ENCODE measurements at places on chromosomes 7 and 10.
A peak's percentile ranks its signal among the peaks of the same experiment; 100 is the strongest.

GRCh38 chr7:155263581-155264143 is 34.0 kb upstream of the INSIG1 start:
- no peak for DNase-seq

- DNase-seq = no peak
These were observed 41.2 kb upstream of the AGR3 start for GRCh38 chr7:16923019-16923418.

DNA sequence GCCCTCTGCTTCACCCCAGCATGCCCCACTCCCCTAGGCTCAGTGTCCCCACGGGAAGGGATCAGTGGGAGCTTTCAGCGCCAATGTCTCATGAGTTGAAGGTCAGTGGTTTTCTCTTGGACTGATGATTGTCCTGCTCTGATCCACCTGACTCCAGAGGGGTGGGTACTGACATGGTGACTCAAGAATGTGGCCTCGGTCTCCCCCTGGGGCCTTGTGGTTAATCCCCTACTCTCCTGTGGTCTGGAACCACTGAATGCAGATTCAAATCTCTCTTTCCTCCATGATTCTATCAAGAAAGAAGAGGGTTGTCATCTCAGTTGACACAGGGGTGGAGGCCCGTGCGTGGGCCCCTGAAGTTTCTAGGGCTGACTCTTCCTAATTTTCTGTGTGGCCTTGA is 176.9 kb downstream of the RPS24 start:
- DNase-seq = no peak

GRCh38 chr10:89574368-89574767 is 39.0 kb upstream of the SLC16A12 start:
- no peak for DNase-seq

DNA sequence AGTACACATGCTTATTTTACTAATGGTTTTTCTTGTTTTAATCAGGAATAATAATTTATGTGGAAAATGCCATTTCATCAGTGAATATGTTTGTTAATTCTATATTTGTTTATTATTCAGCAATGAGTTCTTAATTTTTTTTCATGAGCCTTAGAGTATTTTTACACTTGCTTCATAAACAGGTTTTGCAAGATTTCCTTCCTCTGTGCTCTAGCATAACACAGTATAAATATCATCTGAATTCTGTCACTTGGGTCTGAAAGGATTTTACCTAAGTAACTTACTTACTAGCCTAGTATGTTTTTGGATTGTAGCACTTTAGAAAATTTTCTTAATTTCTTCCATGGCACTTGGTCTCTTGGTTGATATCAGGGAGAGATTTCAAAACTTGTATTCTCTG is 45.8 kb downstream of the GLCCI1 start:
- DNase-seq = no peak

GRCh38 chr7:45663965-45664633 is 89.9 kb downstream of the ADCY1 start:
- DNase-seq = no peak

GRCh38 chr10:99425204-99425603 is 5.2 kb downstream of the GOT1 start:
- no peak for DNase-seq

DNA sequence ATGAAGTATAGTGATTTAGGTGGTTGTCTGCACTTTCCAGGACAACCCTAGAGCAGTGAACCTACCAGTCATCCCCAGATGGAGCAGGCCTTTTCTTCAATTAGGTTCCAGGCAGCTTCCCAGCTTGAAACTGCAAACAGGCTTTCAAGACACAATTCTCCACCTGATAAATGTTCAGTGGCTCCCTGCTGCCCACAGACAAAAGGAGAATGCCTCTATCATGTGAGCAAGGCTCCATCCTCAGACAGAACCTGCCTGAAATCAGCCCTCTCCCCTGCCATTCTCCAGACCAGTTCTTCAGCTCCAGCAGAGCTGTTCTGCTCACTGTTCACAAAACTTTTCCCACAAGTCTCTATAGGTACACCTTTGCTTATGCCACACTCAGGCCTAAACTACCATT is 22.1 kb downstream of the RELN start:
- no peak for DNase-seq

- no peak for DNase-seq
These were observed 42.1 kb downstream of the ERLIN1 start for GRCh38 chr10:100143756-100144155.

DNA sequence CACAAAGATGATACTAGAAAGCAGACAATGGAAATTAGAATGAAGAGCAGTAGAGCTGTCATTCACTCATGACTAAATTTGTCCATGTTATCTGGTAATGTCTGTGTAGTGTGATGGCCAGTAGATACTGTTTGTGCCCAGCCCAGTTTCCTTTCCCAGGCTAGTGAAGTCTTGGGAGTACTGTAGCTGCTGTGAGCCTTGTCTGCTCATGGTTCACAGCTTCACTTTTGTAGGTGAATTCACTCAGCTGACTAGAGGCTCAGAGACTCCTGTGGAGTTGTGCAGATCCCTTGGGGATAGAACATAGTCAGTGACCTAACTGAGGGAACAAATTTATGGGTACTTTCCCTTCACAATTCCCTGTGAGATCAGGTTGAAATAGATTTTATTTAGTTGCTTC is 572.5 kb downstream of the ARL4A start:
- no peak for DNase-seq

DNA sequence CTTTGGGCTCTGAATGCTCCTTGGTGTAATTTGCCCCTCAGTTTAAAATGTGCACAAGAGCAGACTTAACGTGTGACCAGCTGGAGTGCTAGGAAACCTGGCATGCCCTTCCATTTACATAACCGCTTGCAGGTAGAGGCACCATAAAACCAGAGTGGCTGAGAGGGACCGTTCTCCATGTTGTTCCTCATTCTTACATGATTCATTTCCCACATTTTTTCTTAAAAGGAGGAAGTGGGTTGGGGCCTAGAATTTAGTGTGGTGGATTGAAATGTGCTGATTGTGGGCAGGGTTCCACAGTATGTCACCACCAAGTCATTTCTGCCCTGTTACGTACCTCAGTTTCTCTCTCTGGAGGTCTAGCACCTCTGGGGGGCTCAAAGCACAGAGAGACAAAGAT is 375.8 kb upstream of the VSTM2A start:
- DNase-seq = no peak

- DNase-seq = no peak
These were observed 36.4 kb downstream of the CPVL start for GRCh38 chr7:29109899-29110298.

- DNase-seq = no peak
These were observed 88.3 kb downstream of the BAMBI start for GRCh38 chr10:28765641-28766040.

- DNase-seq = no peak
These were observed 29.4 kb downstream of the OR9A2 start for GRCh38 chr7:142997456-142997989.

GRCh38 chr10:124387078-124387874 is 31.4 kb downstream of the OAT start:
- DNase-seq = no peak

GRCh38 chr7:49638166-49638565 is 135.3 kb upstream of the VWC2 start:
- no peak for DNase-seq

DNA sequence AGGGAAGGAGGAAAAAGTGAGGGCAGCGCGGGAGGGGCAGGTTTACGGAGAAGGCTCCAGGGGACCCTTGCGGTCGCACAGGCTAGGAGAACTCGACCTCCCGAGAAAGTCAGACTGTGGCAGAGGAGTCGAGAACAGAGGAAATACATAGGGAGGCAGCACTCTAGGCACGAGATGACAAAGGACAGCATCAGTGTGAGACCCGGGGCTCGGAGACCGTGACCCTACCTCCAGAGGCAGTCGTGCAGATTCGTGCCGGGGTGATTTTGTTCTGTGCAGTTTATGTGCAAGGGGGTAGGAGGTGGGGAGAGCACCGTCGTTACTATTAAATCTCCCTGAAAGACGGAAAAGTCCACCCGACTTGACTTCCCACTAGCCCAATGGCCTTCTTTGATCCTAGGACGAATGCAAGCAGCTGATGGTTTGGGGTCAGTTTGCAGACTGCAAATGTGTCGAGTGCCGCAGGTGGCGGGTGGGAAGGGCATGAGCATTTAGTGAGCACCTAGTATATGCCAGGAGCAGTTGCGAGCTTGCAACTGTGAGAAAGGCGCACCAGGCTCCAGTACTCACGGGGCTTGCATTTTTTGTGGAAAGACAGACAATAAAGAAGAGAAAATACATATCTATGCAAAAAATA is 674 bp upstream of the OSBPL3 start:
- DNase-seq = peak; percentile 53

GRCh38 chr10:112605063-112605462 is 158.0 kb downstream of the VTI1A start:
- DNase-seq = no peak

DNA sequence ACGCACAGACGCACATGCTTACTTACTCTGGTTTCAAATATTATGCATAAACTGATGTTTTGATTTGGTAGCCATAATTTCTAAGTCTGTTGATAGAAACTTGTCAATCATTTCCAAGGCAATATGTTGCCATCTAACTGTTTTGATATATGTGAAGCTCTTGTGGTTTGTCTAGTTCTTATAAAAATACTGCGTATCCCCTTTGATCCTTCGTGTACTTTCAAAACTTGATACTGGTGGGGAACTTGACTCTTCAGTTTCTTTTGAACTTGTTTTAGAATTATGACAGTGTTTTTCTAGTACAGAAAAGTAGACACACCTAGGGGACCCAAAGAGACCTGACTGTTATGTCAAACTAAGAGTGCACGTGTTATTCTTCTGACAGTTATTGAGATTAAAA is 708.0 kb downstream of the LRMDA start:
- DNase-seq = no peak

GRCh38 chr10:122494833-122495232 is 33.5 kb downstream of the HTRA1 start:
- no peak for DNase-seq
